Activated CD4-positive, alpha-beta T cell treated with anti-CD3 and anti-CD28 coated beads for 1 hour (primary cell): ENCODE measurements at places on chromosomes 1 and 21.

- no peak for DNase-seq
Observed at GRCh38 chr21:45030682-45031570, 43.5 kb upstream of the ADARB1 start.

DNA sequence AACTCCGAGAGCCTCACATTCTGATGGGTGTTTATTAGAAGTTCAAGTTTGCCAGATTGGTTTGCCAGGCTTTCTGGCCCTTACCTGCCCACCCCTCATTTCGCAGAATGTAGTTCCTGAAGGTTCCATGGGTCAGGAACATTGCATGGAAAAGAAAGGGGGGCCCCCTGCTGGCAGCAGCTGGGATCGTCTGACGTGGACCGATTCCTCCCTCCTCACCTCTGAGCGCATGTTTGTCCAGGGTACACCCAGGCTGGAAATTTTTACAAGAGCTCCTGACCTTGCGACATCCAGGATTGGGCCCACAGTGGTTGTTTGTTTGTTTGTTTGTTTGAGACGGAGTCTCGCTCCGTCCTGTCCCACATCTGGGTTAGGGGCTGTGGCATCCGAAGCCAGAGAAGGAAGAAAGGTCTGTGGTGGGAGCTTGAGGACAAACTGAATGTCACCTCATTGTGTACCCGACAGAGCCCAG is 126.0 kb upstream of the TMEM51 start:
- no peak for DNase-seq

DNA sequence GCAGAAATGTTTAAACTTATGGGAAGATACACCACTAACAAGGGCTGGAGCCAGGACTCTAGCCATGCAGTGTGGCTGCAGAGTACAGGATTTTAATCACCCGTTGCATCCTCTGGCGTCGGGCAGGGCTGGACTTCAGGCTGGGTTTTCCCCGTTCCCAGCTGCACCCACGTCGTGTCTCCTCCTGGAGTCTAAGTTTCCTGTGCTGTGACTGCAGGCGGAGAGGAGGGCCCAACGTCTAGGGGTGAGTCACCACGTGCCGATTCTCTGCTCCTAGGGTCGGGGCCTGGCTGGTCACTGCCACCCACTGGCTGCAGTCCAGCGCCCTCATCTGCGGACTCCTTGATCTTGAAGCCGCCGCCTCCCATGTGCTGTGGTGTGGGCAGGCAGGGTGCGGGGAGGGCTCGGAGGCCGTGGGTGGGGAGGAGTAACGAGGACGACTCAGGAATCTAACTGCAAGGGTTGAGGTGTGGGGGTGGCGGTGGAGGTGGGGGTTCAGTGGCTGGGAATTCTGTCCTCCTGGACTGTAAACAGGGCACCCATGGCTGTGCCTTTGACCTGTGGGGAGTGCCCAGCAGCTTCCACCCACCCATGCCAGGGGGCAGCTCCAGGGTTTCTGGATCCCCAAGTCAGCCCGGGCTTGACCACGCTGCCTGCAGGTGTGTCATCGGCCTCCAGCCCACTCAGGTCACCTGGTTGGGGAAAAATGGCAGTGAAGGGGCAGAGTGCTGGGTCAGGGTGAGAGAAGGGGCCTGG is 77.8 kb downstream of the ALPL start:
- no peak for DNase-seq

GRCh38 chr1:59020151-59020997 is 236.5 kb upstream of the JUN start:
- DNase-seq = peak; percentile 17

DNA sequence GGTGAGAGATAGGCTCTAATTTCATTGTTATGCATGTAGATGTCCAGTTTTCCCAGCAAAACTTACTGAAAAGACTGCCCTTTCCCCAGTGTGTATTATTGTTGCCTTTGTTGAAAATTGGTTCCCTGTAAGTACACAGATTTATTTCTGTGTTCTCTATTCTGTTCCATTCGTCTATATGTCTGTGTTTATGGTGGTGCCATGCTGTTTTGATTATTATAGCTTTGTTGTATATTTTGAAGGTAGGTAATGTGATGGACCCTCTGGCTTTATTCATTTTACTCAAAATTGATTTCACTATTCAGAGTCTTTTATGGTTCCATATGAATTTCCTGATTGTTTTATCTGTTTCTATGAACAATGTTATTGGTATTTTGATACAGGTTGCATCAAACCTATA is 375.8 kb upstream of the VAMP3 start:
- DNase-seq = no peak

DNA sequence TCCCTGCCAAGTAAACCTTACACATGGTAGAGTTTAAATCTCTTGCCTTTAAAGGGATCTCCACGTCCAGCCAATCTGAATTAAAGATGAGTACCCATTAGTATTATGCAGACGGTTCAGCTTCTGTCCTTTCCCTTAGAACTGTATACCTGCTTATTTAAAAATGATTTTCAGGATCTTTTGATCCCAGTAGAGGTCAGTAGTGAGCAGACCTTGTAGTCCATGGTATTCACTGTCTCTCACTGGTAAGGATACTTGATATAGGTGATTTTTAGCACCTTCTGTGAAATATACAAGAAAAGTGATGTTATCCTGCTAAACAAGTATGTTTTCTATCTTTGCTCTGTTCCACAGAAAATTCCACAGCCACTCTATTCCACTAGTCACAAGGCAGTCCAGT is 1211.6 kb upstream of the ADGRL4 start:
- DNase-seq = no peak

- DNase-seq = no peak
Observed at GRCh38 chr1:211210052-211210451, 49.1 kb upstream of the RCOR3 start.

DNA sequence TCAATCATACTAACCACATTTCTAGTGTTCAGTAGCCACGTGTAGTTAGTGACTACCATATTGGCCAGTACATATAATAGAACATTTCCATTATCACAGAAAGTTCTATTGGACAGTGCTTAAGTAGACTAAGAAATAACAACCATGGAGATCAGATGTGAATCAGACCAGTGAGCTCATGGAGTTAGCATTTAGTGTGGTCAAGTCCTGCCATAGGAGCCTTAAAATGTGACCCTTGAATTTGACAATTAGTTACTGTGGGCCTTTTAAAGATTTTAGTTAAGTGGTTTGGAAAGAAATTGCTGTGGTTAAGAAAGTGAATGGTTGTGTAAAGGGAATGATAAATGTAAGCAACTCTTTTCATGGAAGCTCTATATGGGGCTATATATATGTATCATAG is 123.4 kb downstream of the POU2F1 start:
- DNase-seq = no peak

GRCh38 chr21:45570826-45571601 is 28.8 kb upstream of the SLC19A1 start:
- DNase-seq = no peak

GRCh38 chr1:8217011-8217711 is 100.8 kb upstream of the SLC45A1 start:
- no peak for DNase-seq

GRCh38 chr1:234007684-234008083 is 103.2 kb downstream of the SLC35F3 start:
- no peak for DNase-seq

DNA sequence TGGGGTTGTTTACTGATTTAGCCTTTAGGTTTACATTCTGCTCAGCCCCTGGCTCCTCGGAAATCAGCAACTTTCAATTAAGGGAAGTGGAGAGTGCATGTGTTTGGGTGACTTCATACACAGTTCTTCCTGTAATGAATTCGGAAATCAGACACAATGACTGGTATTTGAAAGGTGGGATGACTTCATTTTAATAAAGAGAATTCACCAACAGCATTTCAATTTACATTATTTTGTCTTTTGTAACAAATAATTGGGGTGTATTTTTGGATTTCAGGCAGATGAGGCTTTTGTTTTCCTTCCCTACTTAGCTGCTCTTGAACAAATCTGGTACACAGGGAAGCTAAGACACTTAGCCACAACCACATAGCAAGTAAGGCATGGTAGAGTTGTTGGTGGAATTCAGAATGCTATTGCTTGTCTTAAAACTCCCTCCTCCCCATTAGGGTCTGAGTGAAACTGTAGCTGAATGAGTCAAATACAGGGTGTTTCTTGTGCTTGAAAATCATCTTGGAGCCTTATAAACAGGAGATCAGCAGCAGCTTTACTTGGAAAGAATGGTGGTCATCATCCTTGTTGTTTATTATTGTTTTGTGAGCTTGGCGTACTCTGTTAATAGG is 917 bp downstream of the STX12 start:
- DNase-seq = no peak

GRCh38 chr21:31850886-31851285 is 21.9 kb upstream of the HUNK start:
- no peak for DNase-seq
